ENCODE measurements at places on chromosomes 3 and 15.

DNA sequence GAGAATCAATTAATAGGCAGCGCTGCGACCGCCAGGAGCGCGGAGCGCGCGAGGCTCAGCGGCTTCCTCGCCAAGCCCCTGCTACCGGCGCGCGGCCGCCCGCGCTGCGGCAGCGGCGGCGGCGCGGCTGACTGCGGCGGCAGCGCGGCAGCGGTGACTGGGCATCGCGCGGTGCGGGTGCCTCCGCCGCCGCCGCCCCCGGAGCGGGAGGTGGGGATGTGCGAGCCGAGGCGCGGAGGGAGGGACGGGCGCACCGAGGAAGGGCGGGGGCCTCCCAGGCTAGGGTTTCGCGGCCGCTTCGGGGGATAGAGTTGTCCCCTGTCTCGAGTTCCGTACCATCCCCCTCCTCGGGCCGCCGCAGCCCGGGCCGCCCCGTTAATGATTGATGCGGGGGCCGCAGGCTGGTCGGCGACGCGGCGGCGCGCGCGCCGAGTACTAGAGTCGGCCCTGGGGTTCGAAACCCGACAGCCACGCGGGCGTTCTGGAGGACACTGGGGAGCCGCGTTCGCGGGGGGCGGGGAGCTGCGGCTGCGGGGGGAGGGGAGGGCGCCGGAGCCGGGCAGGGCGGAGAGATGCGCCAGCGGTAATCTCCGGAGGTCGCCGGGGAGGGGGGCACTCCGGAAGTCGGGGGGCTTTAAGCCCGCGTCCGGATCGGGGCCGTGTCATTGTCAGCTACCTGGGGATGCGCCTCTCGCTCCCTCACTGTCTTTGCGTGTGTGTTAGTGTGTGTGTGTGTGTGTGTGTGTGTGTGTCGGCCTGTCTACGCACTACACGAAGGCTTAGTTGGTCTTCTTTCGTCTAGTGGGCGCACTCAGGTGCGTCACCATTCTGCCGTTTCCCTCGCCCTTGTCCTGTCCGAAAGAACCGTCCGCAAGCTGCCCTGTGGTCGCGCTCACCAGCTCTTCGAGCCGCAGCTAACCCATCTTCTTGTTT lies at the start of gene PAQR9:
TSS of gene PAQR9 (minus strand) at position 159 of the 933 bp plus-strand sequence. CDS start 338 bp downstream, outside the sequence.
- DNase-seq, result peak; percentile 94

DNA sequence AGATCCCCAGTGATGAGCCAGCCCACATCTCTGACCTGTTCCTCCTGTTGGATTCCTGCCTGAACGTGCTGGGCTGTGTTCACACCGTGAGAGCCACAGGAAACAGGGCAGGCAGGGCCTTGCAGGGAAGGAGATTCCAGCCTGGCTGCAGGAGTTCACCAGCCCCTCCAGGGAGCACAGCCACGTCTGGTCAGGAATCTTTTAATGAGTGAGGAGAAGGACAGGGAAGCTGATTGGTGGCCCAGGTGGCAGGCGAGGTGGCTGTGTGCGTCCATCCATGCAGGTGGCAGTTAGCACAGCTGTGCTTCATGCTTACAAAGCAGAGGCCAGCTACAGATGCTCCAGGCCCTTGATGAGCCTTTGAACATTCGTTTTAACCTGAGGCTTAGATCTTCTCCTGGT lies 10.5 kb downstream of the LRRK1 start:
- DNase-seq, result peak; percentile 43

GRCh38 chr3:178275311-178275710 lies 260.9 kb upstream of the KCNMB2 start:
- DNase-seq, result no peak

DNA sequence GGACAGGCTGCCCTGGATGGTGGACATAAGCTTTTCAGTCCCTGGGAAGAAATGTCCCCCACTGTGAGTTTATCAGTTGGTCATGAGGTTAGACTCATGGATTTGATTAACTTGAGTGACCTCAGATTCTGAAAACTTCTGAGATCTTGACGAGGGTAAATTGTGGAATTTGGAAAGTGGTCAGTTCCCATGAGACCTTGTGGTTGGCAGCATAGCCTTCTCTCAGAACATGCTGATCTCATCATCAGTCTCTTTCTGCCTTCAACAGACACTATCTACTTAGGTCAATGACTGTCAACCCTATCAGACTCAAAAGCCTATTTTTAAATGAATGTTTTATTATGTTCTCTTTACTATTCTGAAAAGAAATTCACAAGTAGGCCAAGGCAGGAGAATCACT lies 45.6 kb upstream of the NDUFB4 start:
- no peak for DNase-seq

- DNase-seq, result no peak
Observed at GRCh38 chr3:149331396-149331795, 2.0 kb downstream of the TM4SF18 start.

DNA sequence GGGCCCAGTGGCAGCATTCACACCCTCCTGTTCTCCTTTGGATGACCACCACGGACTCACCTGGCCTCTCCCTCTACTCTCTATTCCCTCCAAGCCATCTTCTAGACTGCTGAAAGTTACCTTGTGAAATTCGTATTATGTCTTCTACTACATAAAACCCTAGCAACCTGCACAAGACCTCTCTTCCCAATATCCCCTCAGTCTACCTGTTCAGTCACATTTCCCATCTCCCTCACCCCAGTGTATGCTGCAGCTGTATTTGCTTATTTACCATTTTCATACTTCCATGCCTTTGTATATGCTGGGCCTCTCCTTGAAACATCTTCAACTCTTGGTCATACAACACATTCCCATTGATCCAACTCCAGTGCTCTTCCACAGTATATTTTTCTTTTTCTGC lies 35.3 kb downstream of the DET1 start:
- DNase-seq, result no peak

DNA sequence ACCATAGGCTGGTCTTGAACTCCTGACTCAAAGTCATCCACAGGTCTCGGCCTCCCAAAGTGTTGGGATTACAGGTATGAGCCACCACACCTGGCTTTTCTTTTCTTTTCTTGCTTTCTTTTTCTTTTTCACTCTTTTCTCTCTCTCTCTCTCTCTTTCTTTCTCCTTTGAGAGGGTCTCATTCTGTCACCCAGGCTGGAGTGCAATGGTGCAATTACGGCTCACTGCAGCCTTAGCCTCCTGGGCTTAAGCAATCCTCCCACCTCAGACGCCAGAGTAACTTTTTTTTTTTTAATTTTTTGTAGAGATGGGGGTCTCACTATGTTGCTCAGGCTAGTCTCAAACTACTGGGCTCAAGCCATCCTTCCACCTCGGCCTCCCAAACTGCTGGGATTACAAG lies 133.1 kb upstream of the UBE2E1 start:
- DNase-seq, result no peak

GRCh38 chr3:52401021-52401420 lies 43.9 kb downstream of the SEMA3G start:
- no peak for DNase-seq

- no peak for DNase-seq
Observed at GRCh38 chr15:43095243-43095642, 10.6 kb downstream of the UBR1 start.

All from H7 (cell line).